ENCODE measurements at places on chromosomes 11 and 22.

DNA sequence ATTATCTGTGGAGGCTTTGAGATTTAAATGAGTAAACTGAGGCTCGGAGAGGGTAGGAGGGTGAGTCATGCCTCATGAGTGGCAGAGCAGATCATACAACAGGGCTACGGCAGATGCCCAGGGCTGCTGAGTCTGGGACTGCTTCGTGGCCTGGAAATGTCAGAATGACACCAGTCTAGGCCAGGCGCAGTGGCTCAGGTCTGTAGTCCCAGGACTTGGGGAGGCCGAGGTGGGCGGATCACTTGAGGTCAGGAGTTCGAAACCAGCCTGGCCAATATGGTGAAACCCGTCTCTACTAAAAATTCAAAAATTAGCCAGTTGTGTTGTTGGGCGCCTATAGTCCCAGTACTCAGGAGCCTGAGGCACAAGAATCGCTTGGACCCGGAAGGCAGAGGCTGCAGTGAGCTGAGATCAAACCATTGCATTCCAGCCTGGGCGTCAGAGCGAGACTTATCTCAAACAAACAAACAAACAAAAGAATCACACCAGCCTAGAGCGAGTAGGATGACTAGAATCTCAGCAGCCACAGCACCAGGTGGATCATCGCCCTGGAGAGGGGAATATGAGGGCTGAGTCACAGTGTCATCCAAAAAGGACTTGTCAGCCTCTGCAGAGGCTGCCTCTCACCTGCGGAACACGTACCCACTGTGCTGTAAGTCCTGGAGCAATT is 48.6 kb upstream of the ADA2 start:
- no peak for DNase-seq

GRCh38 chr11:70065318-70066135 is 12.6 kb upstream of the ANO1 start:
- no peak for DNase-seq

- no peak for DNase-seq
Measured at GRCh38 chr11:102253020-102253715, 64.1 kb upstream of the BIRC3 start.

DNA sequence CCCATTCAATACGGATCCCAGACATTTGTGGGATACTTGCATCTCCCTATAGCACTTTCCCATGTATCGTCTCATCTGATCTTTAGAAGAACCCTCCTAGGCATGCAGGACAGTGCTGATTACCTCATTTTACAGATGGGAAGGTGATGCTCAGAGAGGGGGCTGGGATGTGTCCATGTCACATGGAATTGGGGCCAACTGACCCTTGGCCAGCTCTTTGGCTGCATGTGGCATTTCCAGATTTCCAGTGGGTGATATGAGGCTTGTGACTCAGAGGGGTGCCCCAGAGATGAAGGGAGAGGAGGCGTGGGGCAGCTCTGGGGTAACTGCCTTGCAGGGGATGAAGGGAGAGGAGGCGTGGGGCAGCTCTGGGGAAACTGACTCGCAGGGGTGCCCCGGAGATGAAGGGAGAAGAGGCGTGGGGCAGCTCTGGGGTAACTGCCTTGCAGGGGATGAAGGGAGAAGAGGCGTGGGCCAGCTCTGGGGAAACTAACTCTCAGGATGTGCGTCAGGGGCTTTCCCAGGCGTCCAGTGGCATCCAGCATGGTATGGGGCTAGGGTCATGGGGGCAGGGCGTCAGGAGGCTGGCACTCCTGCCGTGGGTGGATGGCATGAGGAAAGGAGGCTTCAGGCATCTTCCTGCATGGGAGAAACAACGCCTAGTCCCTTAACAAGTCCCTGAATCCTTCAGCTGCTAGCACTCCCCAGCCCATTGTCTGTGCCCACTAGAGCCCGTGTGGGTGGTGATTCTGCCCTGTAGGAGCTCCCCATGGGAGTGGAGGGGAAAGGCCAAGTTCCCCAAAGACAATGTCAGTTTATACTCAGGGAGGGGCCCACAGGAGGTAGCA is 11.9 kb upstream of the CERK start:
- no peak for DNase-seq

All from activated CD8-positive, alpha-beta memory T cell treated with anti-CD3 and anti-CD28 coated beads for 4 hours (primary cell).